Endothelial cell of umbilical vein (primary cell): ENCODE measurements at places on chromosomes 7 and 10. TPM values are rescaled to one million over a fixed set of nuclear protein-coding genes. Genes with fewer than 3 reads are reported as not detected.
A peak's percentile ranks its signal among the peaks of the same experiment; 100 is the strongest.

GRCh38 chr7:67928141-67928540 lies 931.5 kb downstream of the TYW1 start:
- DNase-seq: no peak

DNA sequence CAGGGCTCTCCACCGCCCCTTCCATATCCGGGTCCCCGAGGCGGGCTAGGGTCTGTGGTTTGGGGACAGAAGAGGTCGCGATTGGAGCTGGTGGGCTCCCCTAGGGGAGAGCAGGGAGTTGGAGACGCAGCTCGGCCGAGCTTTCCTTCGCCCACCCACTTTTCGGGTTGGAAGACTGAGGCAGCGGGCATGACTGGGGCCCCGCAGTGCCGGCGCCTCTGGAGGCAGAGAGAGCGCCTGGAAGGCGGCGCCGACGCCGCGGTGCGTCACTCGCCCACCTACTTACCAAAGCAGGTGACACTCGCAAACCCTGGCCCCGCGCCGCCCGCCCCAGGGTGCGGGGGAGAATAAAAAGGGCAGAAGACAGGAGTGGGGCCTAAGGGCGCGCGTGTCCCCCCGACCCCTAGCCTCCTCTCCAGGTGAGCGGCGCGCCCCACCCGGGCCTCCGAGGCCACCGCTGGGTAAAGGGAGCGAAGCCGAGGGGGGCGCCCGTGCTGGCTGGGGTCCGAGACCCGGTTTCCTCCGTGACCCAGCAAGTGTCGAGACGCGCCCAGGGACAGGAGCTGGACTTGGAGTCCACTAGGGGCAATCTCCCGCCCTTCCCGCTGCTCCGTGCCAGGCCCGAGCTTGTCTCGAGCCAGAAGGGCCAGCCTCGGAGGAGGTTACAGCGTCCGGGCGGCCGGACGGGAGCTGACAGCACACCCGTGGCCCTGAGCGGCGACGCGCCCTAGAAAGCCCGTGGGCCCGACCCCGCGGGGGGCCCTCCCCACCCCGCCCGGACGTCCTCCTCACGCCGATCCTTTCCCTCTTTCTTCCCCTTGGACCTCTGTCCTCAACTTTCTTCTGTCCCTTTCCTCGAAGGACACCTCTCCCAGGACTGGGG lies 34.4 kb upstream of the GRID1 start:
- DNase-seq: no peak

Gene OPALIN
- total RNA-seq: not detected in 2 replicates

- no peak for DNase-seq
These were observed 16.9 kb upstream of the MYL10 start for GRCh38 chr7:101645951-101646350.

- no peak for DNase-seq
These were observed 9.8 kb upstream of the MAPK8 start for GRCh38 chr10:48296576-48297098.

DNA sequence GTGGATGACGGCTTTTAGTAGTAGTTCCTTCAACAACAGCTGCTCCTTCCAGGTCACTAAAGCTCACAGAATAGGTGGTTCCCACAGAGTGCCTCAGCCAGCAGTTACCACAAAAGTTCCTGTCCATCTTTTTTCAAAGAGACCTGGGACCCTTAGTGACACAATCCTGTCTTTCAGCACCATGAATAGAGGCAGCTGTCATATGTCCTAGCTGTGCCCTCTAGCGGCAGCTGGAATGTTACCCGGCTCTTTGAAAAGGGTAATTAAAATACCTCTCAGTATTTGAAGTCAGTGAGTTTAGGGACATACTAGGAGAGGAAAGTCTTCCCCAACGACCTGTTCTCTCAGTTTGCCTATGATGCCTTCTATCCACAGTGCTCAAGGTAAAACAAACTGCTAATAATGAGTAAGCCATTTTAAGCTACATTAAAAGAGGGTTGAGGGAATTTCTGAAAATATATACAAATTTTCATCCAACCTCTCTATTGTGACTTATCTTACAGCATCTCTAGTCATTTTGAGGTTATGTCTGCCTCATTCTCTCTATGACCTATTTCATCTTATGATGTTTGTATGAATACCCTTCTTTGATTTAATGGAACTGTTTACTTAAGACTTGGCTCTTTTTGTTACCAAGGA lies 290.8 kb downstream of the NXPH1 start:
- no peak for DNase-seq

DNA sequence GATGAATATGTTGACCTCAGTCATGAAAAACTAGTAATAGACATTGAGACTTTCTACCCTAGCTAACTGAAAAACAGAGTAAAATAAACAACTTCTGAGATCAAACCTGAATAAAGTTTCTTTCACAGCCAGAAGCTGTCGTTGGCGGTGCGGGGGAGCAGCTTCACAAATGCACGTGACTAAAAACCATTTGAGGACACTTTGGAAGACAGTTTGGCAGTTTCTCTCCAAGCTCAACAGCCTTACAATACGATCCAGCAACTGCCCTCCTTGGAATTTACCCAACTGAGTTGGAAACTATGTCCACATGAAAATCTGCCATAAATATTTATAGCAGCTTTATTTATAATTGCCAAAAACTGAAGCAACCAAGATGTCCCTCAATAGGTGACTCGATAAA lies 63.1 kb downstream of the CYTH3 start:
- DNase-seq: no peak

Gene PNLIPRP1
- total RNA-seq: not detected in 2 replicates

Gene GNB2
- 297 and 300 TPM in 2 replicates for total RNA-seq

GRCh38 chr10:51230887-51231585 lies 156.7 kb downstream of the PRKG1 start:
- DNase-seq: no peak

DNA sequence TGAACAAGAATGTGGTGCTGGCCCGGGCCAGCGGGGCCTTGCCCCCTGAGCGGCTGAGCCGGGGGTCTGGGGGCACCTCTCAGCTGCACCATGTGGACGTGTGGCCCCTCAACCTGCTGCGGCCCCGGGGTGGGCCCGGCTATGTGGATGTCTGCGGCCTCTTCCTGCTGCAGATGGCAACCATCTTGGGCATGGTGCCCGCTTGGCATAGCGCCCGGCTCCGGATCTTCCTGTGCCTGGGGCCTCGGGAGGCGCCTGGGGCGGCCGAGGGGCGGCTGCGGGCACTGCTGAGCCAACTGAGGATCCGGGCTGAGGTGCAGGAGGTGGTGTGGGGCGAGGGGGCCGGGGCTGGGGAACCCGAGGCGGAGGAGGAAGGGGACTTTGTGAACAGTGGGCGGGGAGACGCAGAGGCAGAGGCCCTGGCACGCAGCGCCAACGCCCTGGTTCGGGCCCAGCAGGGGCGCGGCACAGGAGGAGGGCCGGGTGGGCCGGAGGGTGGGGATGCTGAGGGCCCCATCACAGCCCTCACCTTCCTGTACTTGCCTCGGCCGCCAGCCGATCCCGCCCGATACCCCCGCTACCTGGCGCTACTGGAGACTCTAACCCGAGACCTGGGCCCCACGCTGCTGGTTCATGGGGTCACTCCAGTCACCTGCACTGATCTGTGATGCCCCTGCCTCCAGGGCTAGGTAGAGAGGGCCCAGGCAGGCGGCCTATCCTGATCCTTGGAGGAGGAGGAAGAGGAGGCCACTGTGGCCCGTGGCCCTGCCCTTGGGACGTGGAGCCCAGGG lies 1.1 kb upstream of the TRIP6 start:
- peak; percentile 67 for DNase-seq

Gene PITX3
- not detected in 2 replicates for total RNA-seq

GRCh38 chr7:139016931-139017511 lies 18.8 kb downstream of the ZC3HAV1L start:
- peak; percentile 71 for DNase-seq

Gene METTL2B
- 30.0 and 35.6 TPM in 2 replicates for total RNA-seq

DNA sequence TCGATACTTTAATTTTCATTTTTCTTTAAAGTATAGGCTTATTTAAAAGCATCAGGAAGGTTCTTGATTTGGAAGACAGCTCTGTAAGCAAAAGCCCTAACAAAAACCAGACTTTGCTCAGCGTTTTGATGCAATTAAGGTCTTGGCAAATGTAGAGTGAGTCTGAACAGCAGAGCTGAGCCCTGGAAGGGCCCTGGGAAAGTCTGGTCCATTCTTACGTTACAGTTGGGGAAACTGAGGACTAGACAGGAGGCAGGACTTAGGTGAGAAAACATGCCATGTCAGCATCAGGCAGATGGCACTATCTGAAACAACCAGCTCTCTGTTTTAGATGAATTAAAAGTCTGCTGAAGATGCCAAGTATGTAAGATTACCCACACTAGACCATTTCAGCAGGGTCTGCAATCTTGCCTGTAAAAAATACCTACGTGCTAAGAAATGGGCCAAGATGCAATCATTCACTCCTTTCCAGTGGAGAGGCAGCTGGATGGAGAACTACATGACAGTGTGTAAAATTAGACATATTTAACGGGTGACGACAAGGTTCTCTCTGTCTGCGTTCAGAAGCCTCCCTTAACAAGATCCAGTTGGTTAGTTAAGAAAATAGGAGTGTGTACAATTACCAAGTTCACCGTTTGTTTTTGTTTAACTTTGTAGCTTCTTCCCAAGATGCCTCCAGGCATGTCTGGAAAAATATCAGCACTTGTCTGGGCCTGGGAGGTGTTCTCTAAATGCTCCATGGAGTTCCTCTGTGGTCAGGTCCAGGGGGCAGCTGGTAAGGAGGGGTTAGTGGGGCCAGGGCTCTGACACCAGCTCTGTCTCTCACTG lies 502.3 kb upstream of the ZMIZ1 start:
- no peak for DNase-seq

Gene ADAM8
- total RNA-seq: 0.55 and 1.5 TPM in 2 replicates

DNA sequence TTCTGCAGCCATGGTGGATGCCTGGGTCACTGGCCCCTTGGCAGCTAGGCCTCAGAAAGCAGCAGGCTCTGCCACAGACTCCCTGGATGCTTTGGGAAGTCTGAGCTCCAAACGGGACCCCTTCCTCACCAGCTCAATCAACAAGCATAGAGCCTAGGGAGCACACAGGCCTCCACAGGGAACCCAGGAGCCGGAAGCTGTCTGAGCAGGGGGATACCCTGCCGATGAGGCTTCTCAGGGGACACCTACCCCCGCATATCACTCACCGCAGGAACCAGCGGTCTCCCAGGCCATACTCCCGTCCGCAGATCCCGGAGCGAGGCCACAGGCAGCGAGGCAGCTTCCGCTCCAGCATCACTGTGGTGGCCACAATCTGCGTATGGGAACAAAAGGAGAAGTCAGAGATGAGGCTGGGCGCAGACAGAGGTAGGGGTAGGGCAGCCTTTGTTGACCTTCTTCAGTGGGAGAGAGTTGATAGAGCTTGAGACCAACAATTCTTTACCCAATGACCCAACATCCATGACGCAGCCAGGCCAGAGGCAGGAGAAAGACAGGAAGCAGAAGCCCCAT lies 13.4 kb downstream of the TRPV6 start:
- DNase-seq: no peak

Gene VWC2
- not detected in 2 replicates for total RNA-seq

Gene LOXL4
- 0.92 and 1.4 TPM in 2 replicates for total RNA-seq

DNA sequence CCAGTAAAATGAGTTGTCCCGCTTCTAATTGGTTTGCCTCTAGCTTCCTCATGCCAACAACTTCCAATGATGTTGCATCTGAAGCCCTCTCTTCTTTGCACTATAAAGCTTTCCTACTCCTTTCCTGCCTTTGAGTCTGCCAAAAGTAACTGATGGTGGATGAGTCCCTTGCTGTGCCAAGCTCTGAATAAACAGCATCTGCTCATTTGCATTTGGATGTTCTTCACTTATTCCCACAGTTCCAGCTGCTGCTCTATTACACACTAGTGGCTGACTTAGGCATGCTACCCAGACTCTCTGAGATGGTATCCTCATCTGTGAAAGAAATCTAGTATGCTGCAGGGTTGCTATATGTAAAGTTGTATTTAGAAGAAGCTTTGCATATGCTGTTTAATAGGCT lies 24.9 kb downstream of the SFR1 start:
- no peak for DNase-seq

Gene SPDYE6
- not detected in 2 replicates for total RNA-seq

DNA sequence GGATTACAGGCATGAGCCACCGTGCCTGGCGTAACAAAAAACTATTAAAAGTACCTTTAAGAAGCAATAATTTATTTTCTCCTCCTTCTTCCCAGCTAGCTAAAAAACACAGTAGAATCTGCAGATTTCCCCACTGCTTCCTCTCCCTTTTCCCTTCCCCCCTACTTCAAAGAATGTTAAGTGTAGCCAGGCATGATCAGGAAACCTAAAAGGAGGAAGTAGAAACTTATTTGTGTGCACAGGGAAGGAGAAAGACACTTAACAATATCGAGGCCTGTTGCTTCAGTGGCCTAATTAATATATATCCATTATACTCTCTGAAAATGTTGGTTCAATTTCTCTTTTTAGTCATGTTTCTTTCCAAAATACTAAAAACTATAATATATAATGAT lies 127.7 kb downstream of the NRBF2 start:
- no peak for DNase-seq

- DNase-seq: no peak
These were observed 895 bp upstream of the NAPEPLD start for GRCh38 chr7:103149808-103150180.

DNA sequence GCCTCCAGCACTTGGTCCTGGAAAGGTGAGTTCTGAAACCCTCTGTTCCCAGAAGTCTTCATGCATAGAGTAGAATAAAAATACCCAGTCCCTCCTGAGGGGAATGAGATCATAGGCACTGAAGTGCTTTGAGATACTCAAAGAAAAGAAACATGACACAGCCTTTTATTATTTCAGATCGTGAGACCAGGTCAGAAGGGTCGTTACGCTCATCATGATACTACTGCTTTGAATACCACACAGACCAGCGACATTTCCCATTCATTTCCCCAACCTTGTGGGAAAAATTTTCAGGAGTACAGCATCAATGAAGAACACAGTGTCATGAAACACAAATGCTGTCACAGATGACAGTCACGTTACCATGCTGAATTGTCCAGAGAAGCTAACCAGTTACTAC lies 15.0 kb downstream of the CLRN3 start:
- DNase-seq: peak; percentile 10

DNA sequence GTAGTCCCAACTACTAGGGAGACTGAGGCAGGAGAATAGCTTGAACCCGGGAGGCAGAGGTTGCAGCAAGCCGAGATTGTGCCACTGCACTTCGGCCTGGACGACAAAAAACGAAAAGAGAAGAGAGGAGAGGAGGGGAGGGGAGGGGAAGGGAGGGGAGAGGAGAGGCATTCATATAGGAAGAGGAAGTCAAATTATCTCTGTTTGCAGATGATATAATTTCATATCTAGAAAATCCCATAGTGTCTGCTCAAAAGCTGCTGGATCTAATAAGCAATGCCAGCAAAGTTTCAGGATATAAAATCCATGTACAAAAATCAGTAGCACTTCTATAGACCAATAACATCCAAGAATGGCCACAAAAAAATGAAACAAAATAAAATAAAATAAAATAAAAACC lies 120.3 kb downstream of the LMBR1 start:
- no peak for DNase-seq

DNA sequence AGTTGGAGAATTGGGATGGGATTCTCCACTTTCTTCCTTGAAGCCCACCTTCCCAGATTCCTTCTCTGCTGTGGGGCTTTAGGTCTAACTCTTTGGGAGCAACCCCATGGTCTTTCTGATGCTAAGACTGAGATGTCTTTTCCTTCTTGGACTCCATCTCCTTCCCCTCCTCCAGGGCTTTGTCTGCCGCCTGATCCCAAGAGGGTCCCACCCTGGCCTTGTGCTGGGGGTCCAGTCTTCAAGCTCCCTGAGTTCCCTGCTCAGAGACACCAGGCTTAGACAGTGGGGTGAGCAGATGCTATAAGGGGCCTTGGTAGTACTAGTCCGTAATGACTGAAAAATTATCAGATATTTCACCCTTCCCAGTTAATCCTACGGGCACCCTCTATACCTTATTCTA lies 150.5 kb downstream of the PTPN20 start:
- DNase-seq: no peak

GRCh38 chr10:133440633-133441285 lies 13.0 kb upstream of the SCART1 start:
- DNase-seq: no peak

GRCh38 chr10:25974897-25975459 lies 40.9 kb downstream of the MYO3A start:
- no peak for DNase-seq

Gene ZNF239
- 0.44 and 0.51 TPM in 2 replicates for total RNA-seq
